RCC 7860 (cell line): ENCODE measurements at places on chromosomes 11 and 22.
A peak's percentile ranks its signal among the peaks of the same experiment; 100 is the strongest.

- DNase-seq: peak; percentile 85
Measured at GRCh38 chr11:48055292-48056132, 75.2 kb downstream of the PTPRJ start.

DNA sequence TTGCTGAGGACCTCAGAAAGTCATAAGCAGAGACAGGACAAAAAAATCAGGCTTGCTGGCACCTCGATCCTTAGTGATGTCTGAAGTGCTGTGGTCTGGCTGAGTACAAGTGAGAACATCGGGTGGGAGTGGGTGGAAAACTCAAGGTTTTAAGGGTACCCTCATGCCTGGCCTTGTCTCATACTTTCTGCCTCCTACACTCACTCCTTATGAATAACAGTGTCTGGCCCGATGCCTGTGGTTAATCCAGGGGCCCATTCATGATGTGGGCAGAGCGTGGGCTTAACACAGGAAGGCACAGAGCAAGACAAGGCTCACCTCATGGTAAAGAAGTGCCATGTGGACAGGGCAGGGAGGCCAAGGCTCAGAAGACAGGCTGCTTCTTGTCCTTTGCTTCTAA, 11.0 kb upstream of the UCP3 start:
- DNase-seq: no peak

DNA sequence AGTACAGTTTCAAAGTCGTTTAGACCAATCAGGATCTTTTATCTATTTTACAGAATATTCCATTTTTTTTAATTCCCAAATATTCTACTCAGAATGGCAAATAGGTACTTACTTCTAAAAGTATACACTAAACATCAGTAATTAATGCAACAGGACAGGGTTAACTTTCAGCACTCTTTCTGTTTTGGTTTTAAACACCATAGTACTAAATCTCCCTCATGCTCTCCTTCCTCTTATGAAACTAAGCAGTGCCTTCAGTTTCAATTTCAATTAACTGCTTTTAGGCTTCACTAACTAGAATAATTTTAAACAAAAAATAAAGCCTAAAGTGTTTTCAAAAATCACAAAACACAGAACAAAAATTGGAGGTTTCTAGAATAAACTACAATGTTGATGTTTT, 57.9 kb downstream of the NOX4 start:
- no peak for DNase-seq

DNA sequence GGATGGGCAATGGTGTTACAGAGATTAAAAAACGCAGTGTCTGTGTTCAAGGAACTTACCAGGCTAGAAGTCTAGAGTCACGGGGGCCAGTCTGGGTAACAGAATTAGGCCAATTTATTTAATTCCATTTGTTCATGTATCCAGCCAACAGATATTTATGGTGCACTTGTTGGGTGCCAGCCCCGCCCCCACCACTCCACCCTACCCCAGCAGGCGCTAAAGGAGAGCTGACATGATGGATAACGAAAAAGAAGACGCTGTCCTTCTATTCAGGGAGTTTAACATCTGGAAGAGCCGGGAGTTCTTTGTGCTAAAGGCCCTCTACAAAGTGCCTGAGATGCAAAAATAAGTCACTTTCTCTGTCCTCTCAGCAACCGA, 1.1 kb upstream of the BMAL1 start:
- no peak for DNase-seq
